ENCODE measurements at places on chromosomes 1 and 21.

DNA sequence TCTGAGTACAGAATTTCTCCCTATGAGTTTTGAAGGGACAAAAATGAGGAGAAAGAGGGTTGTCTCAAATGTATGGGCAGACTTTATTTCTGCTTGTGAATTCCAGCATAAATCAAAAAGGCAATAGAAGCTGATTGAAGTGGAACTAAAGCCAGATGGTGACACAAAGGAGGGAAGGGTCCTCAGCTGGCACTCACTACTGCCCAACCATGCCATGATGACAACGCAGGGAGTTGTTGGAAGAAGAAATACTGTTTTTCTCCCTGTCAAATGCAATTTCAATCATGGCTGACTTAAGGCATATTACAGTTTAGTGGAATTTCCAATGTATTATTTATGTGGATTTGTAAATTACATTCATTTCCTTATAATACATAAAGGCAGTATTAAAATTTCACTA, 805.8 kb downstream of the ADGRL2 start:
- no peak for DNase-seq

- DNase-seq: no peak
Observed at GRCh38 chr1:36657826-36658225, 175.1 kb upstream of the CSF3R start.

- DNase-seq: no peak
Observed at GRCh38 chr1:44740179-44740617, 561 bp downstream of the KIF2C start.

DNA sequence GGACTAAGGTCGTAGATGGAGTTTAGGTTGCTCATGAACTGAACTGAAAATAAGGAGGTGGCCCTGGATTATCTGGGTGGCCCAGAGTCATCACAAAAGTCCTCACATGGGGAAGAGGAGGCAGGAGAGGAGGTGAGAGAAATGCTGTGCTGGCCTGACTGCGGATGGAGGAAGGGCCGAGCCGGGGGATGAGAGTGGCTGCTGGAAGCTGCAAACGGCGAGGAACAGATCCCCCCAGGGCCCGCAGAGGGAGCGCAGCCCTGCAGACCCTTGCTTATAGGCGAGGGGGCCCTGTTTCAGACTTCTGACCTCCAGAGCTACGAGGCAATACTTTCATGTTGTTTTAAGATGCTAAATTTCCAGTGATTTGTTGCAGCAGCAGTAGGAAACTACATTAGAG, 102.7 kb upstream of the C1orf174 start:
- DNase-seq: no peak

DNA sequence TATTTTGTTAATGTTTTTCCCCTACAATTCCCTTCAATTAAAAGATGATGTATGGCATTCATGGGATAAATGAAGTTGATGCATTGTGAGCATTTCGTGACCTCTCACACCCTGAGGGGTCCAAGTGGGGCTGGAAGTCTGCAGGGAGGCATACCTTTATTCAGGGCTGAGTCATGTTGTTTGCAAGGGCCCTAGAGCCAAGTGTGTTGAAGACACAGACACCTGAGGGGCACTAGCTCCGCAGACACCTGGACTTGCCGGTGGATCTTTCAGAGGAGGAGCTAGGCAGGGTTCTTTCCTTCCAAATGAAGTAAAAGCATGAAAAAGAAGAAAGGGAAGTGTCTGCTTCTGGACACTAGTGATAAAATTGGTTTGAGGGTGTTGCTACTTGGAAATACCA, 57.0 kb upstream of the RGS7 start:
- no peak for DNase-seq

DNA sequence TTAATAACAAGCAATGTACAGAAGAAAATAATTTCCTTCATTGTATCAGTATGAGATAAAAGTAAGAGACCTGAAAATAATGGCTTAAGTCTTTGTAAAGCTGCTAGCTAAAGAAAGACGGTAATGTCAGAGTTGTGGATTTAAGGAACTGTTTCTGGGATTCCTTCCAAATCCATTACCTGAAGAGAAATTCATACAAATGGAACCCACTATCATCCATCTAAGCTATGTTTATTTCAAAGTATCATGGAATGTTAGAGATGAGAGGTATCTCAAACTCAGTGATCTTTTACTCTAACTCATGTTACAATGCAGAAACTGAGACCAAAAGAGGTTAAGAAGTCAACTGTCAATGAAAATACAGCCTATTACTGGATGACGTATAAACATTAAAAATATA, 197.7 kb downstream of the DENND1B start:
- DNase-seq: no peak

GRCh38 chr1:207028884-207029650, 3.5 kb downstream of the C1orf116 start:
- DNase-seq: no peak
